ENCODE measurements at places on chromosomes 1 and 21.

DNA sequence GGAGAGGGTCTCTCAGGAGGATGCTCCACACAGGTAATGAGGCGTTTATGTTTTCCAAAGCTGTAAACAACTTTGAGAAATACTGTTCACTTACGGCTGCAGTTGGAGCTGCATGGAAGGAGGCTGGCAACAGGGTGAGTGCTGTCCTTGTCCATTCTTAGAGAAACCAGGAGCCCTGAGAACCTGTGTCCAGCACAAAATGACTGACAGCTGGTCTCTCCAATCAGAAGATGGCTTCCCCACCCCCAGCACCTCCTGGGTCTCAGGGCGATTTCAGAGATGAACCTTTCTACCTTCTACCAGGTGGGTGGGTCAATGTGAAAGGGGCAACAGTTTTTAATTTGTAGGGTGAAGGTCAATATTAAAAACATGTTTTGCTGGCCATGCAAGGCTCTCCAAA lies 353.6 kb downstream of the NPHP4 start:
- DNase-seq = no peak

- no peak for DNase-seq
Measured at GRCh38 chr1:31378001-31378400, 5.1 kb upstream of the FABP3 start.

DNA sequence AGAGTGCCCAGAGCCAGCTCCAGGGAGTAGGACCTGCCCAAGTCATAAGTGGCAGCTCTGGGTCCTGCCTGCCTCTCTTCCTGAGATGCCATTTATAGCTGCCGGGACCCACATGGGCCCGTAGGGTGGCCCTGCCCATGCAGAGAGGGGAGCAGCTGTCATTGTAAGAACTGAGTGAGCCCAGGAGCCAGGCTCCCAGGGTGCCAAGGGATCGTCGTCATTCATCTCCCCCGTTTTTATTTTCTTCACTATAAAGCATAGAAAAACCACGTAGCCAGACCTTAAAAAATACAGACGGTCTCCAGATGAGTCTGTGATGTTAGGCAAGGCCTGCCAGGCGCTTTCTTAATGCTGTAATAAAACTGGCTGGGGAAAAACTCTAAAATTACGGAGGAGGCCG lies 90.7 kb downstream of the IGSF21 start:
- no peak for DNase-seq

DNA sequence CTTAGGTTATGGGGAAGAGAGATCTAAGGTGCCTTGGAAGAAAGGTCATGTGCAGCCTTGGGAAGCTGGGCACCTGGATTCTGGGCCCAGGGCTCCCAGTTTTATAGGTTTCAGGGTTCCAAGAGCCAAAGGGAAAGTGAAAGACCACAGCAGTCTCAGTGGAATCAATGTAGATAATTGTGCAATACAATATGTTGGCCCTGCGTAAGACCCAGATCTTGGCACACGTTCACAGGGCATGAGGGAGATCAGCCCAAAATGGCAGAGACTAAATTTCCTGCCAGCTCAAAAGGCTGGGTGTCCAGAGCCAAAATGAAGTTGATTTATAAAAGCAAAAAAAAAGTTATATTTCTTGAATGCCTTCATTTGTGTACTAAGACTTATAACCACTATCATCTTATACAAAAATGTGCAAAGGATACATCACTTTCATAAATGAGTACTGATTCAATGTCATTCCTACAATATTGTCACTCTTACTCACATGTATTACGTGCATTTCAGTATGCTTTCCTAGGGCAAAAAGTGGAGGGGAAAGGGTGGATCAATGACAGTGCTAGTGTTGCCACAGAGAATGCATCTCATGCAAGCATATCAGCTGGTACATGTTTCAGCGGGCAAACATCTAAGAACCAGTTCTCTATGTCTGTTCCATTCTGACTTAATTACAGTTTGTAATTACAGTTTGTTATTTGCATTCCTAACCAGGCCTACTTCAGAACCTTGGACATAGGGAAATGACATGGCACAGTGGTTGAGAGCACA lies 22.5 kb upstream of the NPL start:
- DNase-seq = no peak

GRCh38 chr1:27122652-27123051 lies 32.3 kb downstream of the SLC9A1 start:
- no peak for DNase-seq
